Activated CD4-positive, alpha-beta memory T cell treated with anti-CD3 and anti-CD28 coated beads, Interleukin-2, amount 10 ng/mL, durations not matched to agents 7 days and 5 days (primary cell): ENCODE measurements at places on chromosomes 12 and 14.

DNA sequence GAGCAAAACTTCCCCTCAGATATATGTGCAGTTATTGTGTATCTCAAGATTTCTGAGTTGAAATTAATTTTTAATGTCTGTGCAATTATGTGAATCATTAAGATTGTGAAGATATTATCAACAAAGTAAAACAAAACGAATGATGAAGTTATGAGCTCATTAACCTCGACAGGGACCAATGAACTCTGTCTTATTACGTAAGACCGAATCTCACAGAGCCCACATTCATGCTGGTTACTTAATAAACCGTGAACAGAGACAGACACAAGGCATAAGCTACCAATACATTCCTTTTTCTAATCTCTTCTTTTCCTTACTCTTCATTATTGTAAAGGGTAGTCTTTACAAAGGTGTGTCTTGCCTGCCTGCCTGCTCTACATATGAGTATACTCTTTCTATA is 568.7 kb downstream of the RPS29 start:
- DNase-seq: no peak

DNA sequence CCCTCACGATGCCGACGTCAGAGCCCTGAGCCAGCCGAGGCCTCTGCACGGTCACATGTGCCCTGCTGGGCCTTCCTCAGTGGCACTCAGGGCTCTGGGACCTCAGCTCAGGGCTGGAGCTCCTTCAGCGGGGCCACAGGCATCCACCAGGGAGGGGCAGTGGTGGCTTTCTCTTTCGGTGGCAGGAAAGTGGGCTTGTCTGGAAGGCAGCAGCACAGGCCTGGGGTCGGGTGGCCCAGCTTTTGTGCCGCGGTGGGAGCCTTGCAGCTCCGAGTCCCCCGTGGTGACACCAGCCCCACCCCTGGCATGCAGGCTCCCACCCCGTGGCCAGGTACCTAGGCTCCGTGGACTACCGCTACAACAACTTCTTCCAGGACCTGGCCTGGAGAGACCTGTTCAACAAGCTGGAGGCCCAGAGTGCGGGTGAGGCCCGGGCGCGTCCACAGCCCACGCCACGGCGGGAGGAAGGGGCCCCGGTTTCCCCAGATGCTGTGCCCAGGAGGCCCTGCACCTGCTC is 14.2 kb upstream of the TEX22 start:
- no peak for DNase-seq

- DNase-seq: no peak
Measured at GRCh38 chr14:83960832-83961512, 1569.0 kb upstream of the FLRT2 start.

- no peak for DNase-seq
Measured at GRCh38 chr12:27852117-27852516, 72.1 kb upstream of the MANSC4 start.

GRCh38 chr14:67503331-67503730 is 14.8 kb upstream of the TMEM229B start:
- no peak for DNase-seq

DNA sequence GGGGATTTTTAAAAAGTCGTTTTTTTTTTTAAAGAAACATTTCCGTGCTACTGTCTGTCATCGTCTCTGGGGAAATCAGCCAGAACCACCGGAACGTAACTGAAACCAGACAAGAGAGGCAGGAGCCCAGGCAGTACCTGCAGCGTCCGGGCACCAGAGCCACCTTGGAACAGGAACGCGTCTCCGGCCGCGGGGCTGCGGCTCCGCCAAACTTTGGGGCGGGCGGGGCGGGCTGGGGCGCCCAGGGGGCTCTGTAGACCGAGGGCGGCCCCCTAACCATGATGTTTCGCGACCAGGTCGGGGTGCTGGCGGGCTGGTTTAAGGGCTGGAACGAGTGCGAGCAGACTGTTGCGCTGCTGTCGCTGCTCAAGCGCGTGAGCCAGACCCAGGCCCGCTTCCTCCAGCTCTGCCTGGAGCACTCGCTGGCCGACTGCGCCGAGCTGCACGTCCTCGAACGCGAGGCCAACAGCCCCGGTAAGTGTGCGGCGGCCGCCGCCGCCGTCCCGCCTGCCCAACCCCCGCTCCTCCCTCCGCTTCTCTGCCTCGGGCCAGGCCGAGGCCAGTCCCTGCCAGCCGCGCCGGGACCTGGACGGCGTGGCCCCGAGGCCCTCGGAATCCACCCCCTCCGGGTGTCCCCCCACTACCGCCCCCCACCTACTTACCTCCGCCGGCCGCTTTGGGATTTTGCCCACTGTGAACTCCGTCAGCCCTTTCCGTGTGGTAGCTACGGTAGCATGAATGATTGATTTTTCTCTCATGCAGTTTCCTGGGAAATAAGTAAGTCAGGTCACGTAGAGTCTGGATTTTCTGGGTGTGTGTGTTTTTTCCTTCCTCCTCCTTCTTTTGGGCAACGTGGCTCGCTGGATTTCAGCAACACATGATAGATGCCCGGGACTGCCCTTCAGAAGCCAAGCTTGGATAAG is 972 bp downstream of the SAMD4A start:
- DNase-seq: peak; percentile 30

- no peak for DNase-seq
Measured at GRCh38 chr12:90627180-90627896, 327.6 kb downstream of the CCER1 start.

GRCh38 chr12:7624478-7624877 is 41.2 kb downstream of the APOBEC1 start:
- no peak for DNase-seq

- DNase-seq: no peak
Measured at GRCh38 chr14:51396222-51396815, 156.3 kb downstream of the TMX1 start.

DNA sequence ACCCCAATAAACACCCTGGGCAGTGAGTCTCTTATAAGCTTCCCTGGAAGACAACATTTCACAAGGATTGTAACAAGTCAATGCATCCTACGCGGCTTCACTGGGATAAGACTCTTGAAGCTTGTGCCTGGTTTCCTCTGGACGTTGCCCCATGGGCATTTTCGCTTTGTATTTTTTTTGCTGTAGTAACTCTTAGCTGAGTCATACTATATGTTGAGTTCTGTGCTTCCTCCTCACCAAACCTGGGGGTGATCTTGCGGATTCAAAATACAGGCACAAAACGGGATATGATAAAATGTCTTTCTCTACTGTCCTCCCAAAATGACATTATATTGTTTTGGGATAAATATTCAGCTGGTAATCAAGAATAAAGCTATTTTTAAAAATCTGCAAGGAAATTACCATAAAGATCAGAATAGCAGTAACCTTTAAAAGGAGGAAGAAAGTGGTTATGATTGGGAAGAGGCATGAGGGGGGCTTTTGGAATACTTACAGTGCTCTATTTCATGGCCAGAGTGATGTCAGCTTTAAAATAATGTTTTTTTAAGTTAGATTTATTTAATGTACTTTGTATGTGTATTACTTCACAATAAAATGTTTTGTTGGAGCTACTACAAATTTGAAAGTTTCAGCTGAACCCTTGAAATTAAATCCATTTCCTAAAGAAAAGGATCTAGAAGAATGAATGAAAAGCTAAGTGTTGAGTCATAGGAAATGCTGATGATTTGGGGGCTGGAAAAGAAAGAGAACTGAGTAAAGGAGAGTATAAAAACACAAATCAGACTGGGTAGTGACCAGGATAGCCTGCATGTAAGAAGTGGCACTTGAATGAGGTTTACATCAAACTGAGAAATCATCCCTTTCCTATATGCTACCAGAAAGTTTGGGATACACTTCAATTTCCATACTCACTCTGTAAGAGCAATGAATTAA is 14.7 kb downstream of the BTBD7 start:
- DNase-seq: no peak

DNA sequence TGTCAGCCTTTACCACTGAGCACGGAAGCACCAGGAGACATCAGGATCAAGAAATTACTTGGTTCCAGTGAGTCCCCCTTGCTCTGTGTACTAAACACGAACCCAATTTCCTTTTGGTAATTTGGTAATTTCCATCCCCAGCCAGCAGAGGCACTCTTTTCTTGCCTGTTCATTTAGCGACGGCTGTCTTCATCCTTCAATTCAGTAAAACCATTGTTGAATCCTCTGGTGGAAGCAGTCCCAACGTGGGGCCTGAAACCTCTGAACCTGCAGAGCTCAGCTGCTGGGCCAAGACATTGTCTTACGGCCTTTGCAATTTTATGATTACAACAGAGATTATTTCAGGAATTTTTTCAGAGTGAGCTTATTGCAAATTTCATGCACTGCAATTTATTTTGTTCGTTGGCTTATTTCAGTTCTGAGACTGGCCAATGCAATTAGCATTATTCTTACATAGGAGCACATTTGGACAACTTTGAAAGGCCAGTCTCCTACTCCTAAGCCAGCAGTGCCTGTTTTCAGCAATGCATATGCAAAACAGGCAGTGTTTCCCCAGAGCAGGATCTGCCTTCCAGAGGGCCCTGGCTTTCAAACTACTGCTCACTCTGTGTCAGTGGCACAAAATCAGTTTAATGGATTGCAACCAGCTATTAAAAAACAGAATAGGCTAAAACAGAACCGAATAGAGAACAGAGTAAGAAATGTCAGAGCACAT is 372.9 kb upstream of the TMEM132C start:
- DNase-seq: no peak

DNA sequence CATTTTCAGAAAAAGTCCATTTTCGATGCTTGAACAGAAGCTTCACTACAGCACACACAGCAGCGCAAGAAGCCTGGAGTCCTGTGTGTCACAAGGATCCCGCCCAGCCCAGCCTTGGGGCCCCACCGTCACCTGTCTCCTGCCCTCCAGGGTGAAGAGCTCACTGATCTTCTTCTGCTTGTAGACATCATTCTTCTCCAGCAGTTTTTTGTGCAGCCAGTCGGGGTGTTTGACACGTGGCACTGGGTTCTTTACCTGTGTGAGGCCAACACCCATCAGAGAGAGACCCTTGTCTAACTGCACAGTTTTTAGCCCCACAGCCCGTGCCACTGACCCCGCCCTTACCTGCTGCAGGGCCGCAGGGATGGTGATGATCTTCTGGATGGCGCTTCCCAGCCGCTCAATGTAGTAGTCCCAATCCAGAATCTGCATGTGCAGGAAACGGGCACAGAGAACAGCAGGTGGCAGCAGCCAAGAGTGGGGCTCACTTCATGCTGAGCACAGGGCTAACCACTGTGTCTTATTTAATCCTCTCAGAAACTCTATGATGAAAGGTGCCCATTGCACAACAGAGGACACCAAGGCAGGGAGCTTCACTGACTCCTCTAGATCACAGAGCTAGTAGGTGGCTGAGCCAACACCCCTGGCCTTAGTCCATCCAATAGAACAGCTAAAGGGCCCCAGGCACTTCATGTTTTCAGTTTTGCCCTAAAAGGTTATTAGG is 30.0 kb downstream of the POLE start:
- no peak for DNase-seq

DNA sequence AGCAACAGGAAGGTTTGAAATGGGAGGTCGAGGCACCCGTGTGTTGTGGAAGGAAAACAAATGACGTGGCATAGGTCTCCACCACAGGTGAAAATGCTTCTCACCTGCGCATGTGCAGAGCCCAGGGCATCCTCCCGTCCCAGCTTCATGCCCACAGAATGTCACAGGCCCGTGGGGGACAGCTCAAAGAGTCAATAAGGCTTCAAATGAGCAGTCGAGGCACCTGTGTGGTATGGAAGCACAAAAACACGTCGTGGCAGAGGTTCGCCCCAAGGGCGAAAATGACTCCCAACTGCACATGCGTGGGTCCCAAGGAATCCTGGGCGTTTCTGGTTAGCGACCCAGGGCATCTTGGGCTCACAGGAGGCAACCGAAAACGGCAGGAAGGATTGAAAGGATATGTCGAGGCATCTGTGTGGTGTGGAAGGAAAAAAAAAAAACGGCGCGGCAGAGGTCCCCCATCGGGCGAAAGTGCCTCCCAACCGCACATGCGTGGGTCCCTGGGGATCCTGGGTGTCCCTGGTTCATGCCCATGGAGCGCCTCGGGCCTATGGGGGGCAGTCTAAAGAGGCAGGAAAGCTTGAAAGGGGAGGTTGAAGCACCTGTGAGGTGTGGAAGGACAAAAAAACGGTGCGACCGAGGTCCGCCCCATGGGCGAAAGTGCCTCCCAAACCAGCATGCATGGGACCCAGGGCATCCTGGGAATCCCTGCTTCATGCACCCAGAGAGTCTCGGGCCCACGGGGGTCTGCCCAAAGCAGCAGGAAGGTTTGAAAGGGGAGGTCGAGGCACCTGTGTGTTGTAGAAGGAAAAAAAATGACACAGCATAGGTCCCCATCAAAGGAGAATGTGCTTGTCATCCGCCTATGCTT is 578.5 kb downstream of the ALG10 start:
- DNase-seq: no peak

DNA sequence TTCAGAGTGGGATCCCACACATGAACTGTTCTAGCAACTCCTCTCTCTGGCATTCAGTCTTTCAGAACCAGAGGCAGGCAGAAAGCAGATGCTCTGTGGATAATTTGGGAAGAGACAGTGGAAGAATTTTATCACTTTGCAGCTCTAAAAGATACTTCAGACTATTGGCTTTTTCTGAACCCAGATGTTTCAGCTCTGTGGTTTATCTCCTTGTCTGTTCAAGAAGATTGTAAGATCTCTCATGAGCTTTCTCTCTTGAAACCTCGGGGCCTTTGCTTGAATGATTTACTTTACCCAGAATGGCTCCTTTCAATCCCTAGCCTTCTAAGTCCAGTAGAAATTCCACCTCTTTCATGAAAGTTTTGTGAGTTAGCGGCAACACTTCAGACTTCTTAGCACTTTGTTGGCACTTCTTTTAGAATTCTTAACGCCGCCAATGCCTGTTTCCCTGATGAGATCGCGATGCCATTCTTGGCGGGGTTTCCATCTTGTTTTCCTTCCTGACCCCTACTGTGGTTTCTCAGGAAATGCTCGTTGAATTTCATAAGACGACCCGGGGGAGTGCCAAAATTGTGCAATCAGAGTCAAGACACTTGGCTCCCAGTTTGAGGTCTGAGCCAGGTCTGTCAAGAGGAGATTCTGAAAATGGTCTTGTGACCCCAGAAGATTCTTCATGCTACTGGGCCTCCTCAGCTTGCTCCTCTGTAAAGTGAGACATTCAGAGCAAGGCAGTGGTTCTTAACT is 107.0 kb upstream of the PRICKLE1 start:
- no peak for DNase-seq

DNA sequence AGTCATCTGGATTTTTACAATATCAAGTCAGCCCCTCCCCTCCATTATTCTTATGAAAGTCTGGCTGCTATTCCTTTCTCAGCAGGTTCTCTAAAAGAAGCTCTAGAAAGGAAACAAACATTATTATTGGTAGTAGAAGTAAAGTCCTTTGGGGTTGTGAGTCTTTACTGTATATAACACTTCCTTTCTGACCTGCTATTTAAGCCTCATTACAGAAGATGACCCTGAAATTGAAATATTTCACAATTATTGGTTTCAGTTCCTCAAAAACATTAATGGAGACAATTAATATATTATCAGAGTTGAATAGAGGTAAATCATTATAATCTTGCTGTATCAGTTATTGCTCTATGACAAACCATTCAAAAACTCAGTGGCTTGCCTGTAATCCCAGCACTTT is 19.3 kb downstream of the PLEKHA5 start:
- DNase-seq: no peak

DNA sequence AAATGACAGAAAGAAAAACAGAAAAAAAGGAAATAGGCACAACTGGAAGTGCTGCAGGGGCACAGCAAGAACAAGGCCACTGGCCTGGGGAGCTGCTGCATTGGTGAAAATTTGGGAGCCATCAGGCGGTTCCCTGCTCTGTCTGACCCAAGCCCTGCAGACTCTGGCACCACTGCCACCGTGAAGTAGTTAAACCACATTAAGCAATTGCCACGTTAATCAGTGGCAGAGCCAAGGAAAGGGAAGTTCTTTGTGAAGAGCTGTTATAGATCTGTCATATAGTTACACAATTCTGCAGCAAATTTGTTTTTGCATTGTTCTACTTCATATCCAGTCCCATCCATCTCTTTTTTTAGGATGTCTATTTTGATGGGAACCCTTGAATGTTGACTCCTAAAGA is 915.3 kb downstream of the FSCB start:
- no peak for DNase-seq
